IPS-NIHi11 (cell line): ENCODE measurements at places on chromosomes 4 and X.

- peak; percentile 65 for DNase-seq
Observed at GRCh38 chr4:158193171-158193749, 17.0 kb upstream of the TMEM144 start.

DNA sequence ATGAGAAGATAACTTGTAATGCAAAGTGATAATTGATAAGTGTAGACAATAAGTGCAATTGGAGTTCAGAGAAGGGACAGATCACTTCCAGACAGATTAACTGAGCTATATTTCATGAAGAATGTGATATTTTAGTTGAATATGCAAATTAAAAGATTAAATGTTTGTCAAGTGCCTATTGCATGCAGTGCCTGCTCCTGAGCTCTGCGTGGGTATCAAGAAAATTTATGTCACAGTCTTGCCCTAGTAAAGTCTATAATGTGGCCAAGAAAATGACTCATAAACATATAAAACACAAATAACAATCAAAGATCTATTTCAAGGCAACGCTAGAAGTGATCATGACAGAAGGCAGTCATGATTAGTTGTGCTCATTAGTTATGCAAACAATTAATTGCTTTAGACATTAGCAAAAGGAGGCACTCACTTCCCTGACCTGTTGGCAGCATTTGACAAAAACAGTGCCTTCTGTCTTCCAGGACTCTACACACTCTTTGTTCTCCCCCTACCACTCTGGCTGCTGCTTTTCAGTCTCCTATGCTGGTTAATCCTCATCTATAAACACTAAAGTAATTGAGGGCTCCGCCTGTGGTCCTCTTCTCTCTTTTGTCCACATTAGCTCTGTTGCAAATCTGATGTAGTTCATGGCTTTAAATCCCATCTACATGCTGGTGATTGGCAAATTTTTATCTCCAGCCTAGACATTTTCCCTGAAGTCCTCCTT lies 47.7 kb downstream of the ARHGEF38 start:
- DNase-seq, result no peak

DNA sequence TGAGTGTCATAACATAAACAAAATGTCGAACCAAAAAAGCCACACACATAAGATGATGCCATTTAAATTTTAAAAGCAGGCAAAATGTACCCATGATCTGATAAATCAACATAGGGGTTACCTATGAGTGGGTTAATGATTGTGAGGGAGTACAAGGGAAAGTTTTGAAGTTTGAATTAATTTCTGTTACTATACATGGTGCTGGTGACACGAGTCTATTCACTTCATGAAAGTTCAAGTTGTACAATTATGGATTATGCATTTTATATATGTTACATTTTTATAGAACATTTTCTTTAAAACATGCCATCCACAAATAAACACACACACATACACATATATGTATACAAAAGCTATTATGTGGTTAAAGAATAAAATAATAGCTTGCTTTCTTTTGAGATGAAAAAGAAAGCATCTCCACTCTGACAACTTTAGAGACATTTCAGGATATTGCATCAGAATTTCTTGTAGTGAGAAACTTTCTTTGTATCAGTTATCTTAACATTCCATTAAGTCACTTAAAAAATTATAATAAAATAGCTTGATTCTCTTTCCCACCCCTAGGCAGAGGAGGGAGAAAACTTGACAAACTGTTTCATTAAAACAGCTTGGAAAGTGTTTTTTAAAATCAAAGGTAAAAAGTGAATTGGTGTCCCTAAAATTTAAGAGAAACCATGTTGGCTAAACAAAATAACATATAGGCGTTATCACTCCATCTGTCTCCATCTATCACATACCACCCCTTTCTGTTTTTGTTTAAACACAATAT lies 891.8 kb upstream of the NDST4 start:
- DNase-seq, result no peak

GRCh38 chrX:31199840-31200114 lies 127.9 kb upstream of the FTHL17 start:
- no peak for DNase-seq

DNA sequence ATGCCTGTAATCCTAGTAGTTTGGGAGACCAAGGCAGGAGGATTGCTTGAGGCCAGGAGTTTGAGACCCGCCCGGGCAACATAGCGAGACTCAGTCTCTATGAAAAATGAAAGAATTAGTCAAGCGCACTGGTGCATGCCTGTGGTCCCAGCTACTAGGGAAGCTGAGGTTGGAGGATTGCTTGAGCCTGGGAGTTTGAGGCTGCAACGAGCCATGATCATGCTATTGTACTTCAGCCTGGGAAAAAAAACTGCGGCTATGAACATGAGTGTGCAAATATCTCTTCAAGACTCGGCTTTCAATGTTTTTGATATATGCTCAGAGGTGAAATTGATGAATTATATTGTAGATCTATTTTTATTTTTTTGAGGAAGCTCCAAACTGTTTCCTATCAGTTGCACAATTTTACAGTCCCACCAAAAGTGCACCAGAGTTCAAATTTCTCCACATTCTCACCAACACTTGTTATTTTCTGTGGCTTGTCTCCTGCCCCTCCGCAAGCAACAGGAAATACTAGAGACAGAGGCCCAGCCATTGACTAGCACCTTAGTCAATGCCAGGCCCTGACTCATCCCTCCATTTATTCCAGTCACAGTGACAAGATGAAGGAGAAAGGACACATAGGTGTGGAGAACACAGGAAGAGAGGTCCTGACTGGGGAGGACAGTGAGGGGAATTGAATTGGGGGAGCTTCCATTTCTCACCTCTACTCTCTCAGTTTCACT lies 33.1 kb upstream of the ZNF41 start:
- DNase-seq, result no peak

DNA sequence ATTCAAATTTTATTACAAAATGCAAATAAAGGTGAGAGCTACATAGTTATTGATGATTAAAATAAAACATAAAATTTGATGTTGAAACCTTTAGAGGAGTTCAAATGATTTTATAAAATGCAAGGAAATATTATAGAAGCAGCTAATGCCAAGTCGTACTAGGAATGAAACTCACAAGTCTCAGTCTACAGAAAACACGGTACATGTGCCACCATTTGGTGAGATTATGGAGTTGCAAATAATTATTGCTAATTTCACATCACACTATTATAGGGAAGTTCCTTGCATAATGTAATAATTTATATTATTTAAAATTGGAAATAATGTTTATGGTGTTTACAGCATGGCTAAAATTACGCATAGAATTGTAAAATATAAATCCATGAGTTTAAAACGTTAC lies 1601.7 kb upstream of the TENM3 start:
- DNase-seq, result no peak
